Activated T-helper 17 cell treated with anti-CD3 and anti-CD28 coated beads, Interleukin-2, amount 50 U/mL, for 72 hours (primary cell): ENCODE measurements at places on chromosomes 7 and 10.
A peak's percentile ranks its signal among the peaks of the same experiment; 100 is the strongest.

GRCh38 chr10:80187060-80187459 is 18.3 kb downstream of the ANXA11 start:
- peaks cover 69% of the 10 kb centered on the region for H3K36me3 ChIP-seq
- no peak for ATAC-seq
- H3K27me3 ChIP-seq = no peaks in the 10 kb centered on the region
- H3K27ac ChIP-seq = peak overlapping the region; percentile 91
- H3K4me3 ChIP-seq = peak overlapping the region; percentile 79

GRCh38 chr10:91924212-91925021 is 847 bp downstream of the BTAF1 start:
- peaks cover 51% of the 10 kb centered on the region for H3K36me3 ChIP-seq
- peaks cover 16% of the 10 kb centered on the region for H3K4me1 ChIP-seq
- ATAC-seq = no peak
- peak overlapping the region; percentile 99 for H3K27ac ChIP-seq
- no peaks in the 10 kb centered on the region for H3K27me3 ChIP-seq

GRCh38 chr10:32199714-32200394 is 143.6 kb upstream of the KIF5B start:
- H3K27ac ChIP-seq = no peak overlapping the region
- H3K4me1 ChIP-seq = no peaks in the 10 kb centered on the region
- no peaks in the 10 kb centered on the region for H3K36me3 ChIP-seq

- peaks cover 6% of the 10 kb centered on the region for H3K4me1 ChIP-seq
- peak overlapping the region; percentile 77 for H3K27ac ChIP-seq
- H3K4me3 ChIP-seq = peak overlapping the region; percentile 53
- ATAC-seq = peak; percentile 97
- H3K36me3 ChIP-seq = no peaks in the 10 kb centered on the region
Measured at GRCh38 chr7:90178679-90179278, 24.5 kb downstream of the STEAP1 start.

GRCh38 chr10:44233561-44234482 is 151.1 kb downstream of the CXCL12 start:
- H3K36me3 ChIP-seq = no peaks in the 10 kb centered on the region
- no peaks in the 10 kb centered on the region for H3K4me1 ChIP-seq
- no peak overlapping the region for H3K27ac ChIP-seq
- H3K27me3 ChIP-seq = peaks cover 10% of the 10 kb centered on the region
- H3K4me3 ChIP-seq = no peak overlapping the region
- ATAC-seq = no peak

DNA sequence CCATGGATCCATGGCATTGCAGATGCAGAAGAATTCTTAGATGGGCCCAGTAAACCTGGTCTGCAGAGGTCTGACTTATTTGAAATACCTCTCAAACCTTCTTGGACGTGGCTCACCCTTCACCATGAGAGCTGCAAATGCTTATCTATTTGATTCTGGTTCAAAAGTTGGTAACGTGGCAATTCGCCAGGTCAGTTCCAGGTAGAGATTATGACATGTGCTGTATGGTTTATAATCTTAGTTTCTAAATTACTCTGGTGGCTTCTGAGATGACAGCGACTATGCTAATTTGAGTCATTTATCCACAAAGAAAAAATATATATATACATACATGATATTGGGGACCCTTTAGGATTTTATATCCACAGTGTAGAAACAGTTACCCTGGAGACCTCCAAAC is 68.8 kb downstream of the NRP1 start:
- H3K36me3 ChIP-seq = no peaks in the 10 kb centered on the region
- H3K4me3 ChIP-seq = peak overlapping the region; percentile 45
- peak; percentile 51 for ATAC-seq
- H3K27ac ChIP-seq = peak overlapping the region; percentile 34
- peaks cover 15% of the 10 kb centered on the region for H3K4me1 ChIP-seq
- H3K27me3 ChIP-seq = peaks cover 18% of the 10 kb centered on the region

- H3K4me1 ChIP-seq = no peaks in the 10 kb centered on the region
- no peak overlapping the region for H3K27ac ChIP-seq
- H3K4me3 ChIP-seq = no peak overlapping the region
Measured at GRCh38 chr10:117003336-117003735, 1.7 kb downstream of the SHTN1 start.

- no peaks in the 10 kb centered on the region for H3K4me1 ChIP-seq
- peaks cover 4% of the 10 kb centered on the region for H3K27me3 ChIP-seq
- H3K27ac ChIP-seq = no peak overlapping the region
- no peaks in the 10 kb centered on the region for H3K36me3 ChIP-seq
- no peak for ATAC-seq
Measured at GRCh38 chr10:34609287-34609940, 205.7 kb downstream of the PARD3 start.

DNA sequence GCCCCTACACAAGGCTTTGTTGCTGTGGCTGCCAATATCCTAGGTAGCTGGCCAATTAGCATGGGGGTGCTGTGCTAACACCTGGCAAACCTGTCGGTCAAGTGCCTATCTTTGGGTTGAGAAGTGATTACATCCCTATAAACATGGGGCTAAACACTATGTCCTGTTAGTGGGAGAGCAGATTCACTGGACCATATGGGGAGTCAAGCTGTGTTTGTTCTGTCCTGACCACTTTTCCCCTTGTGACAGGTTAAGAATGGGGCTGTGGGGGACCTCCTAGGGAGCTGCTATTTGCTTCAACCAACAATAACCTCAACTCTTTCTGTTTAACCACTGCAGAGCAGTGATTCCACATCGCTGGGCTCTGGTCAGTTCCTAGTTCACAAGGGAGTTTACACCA is 151.5 kb upstream of the AOAH start:
- no peak overlapping the region for H3K4me3 ChIP-seq
- peaks cover under 1% of the 10 kb centered on the region for H3K4me1 ChIP-seq
- H3K27ac ChIP-seq = no peak overlapping the region
- peaks cover 96% of the 10 kb centered on the region for H3K36me3 ChIP-seq
- no peaks in the 10 kb centered on the region for H3K27me3 ChIP-seq

DNA sequence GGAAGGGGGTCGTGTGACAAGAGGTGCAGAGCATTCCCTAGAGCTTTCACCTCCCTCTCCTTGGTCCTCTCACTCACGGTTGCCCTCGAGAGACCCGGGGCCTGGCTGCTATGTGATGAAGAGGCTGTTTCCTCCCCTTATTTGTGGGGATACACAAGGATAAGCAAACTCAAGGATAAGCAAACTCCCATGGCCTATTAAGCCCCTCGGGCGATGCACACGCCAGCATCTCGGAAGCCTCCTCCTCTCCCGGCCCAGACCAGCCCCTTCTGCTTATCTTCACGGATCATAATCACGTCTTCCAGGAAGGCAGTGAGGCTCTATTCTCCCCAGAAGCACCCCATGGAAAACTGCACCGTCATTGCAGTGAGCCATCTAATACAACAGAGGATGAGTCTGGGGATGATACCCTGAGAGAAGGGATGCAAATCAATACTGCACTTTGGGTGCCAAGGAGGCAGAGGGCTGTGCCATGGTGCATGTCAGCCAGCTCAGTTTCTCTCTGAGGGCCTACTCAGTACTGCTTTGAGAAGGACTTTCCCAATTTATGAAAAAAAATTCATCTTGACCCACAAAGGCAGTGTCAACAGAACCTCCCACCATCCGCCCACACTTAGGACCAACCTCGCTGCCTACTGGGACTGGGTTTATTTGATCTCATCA is 22.2 kb downstream of the TMEM273 start:
- H3K4me3 ChIP-seq = peak overlapping the region; percentile 50
- peaks cover 100% of the 10 kb centered on the region for H3K36me3 ChIP-seq
- H3K27ac ChIP-seq = peak overlapping the region; percentile 74

- no peaks in the 10 kb centered on the region for H3K36me3 ChIP-seq
- no peaks in the 10 kb centered on the region for H3K27me3 ChIP-seq
- H3K4me3 ChIP-seq = no peak overlapping the region
- no peak for ATAC-seq
- H3K4me1 ChIP-seq = no peaks in the 10 kb centered on the region
- H3K27ac ChIP-seq = no peak overlapping the region
Measured at GRCh38 chr10:52955337-52955736, 182.8 kb upstream of the MBL2 start.

DNA sequence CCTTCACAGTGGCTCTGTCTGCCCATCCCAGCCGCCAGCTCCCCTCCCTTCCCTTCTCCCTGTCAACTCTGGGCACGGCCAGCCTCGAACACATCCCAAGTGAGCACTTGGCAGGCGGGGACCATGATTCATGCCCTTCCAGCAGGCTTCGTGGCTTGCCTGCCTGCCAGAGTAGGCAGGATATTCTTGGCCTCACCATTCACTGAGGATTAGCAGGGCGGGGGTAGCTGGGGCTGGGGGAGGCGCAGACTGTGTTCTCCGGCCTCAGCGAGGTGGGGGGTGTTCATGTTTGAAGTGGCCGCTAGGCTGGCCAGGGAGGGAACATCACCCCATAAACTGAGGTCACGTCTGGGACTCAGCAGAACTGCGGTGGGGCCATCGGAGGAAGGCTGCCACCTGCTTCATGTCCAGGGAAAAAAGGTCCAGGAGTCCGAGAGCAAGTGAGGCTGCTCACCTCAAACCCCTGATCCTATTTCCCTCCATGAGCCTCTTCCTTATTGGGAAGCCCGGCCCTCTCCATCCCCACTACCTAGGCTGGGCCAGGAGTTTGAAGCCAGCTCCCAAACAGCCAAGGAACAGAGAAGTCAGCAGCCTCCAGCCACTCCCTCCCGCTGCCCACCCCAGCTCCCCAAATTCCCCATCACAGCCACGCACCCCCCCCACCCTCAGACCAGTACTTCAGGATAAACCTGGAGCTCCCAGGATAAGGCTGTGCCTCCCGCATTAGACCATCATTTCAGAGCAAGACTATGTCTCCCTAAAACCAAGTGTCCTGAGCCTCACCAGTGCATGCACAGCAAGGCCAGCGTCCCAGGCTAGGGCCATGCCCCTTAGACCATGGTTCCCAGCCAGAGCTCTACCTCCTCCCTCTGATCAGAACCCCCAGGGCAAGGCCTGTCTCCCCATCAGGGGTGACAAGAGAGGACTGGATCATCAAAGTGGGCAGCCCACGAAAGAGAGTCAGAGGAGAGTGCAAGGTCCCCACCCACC is 42.8 kb upstream of the RABGEF1 start:
- H3K36me3 ChIP-seq = no peaks in the 10 kb centered on the region
- no peak overlapping the region for H3K27ac ChIP-seq
- no peaks in the 10 kb centered on the region for H3K27me3 ChIP-seq
- ATAC-seq = no peak
- H3K4me1 ChIP-seq = peaks cover 4% of the 10 kb centered on the region

- no peak overlapping the region for H3K27ac ChIP-seq
- no peak for ATAC-seq
- H3K36me3 ChIP-seq = no peaks in the 10 kb centered on the region
- H3K27me3 ChIP-seq = no peaks in the 10 kb centered on the region
- no peaks in the 10 kb centered on the region for H3K4me1 ChIP-seq
Measured at GRCh38 chr7:84204655-84205054, 10.1 kb upstream of the SEMA3A start.

DNA sequence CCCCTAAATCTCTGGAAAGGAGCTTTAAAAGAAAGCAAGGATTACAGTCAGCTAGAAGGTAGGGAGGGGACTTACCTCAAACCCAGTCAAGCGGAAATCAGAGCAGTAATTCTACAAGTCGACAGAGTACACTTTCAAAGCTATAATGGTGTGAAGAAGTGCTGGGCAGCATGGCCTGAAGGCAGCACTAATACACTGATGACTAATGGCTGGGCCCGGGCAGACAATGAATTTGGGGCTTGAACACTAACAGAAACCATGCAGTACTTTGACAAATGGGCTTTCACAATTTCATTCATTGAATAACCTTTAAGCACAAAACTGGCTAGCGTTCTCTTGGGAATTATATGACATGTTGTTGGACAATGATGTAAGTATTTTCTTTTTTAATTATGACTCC is 4.7 kb downstream of the GLI3 start:
- H3K4me1 ChIP-seq = peaks cover 4% of the 10 kb centered on the region
- H3K27me3 ChIP-seq = peaks cover 48% of the 10 kb centered on the region
- ATAC-seq = no peak

DNA sequence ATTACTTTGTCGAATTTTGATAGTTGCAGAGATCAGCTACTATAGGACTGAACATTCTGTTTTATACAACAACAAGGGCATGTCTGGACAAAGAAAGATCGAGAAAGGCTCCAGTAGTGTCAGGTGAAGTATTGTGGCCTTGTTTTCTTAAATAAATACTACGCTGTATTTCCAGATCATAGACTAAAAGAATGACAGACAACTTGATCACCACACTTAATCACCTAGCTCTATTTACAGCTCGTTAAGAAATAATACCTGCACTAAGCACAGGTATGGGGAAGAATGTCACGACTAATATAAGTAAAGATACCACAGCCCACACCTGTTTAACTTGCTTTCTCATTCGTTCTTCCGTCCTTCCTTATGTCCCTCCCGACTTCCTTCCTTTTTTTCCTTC is 269.2 kb downstream of the HGF start:
- no peak overlapping the region for H3K27ac ChIP-seq
- no peaks in the 10 kb centered on the region for H3K36me3 ChIP-seq
- H3K4me1 ChIP-seq = no peaks in the 10 kb centered on the region
